Mucosa of gallbladder (tissue), 1 donor: ENCODE measurements at places on chromosomes 7 and 10.
A peak's percentile ranks its signal among the peaks of the same experiment; 100 is the strongest.

DNA sequence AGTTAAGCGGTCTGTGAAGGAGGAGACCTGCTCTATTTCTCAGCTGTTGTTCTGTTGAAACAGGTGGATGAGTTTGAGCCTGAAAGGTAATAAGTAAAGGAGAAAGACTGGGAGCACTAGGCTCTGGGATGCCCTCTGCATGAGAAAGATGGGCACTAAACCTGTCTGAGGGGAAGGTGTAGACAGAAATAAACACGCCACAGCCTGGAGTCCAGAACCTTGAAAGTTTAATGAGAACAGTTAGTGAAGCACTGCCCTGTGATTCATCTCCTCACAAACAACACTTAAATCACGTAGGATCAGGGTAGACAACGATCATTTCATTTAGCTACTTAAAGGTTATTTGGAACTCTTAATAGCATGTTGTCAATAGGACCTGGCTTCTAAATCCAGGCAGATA, 193.1 kb downstream of the PHTF2 start:
- DNase-seq: no peak

GRCh38 chr7:40303996-40304395, 169.2 kb downstream of the SUGCT start:
- no peak for DNase-seq

GRCh38 chr7:45598886-45599520, 24.8 kb downstream of the ADCY1 start:
- DNase-seq: no peak

GRCh38 chr7:74575083-74575784, 82.3 kb upstream of the GTF2I start:
- peak; percentile 23 for DNase-seq

DNA sequence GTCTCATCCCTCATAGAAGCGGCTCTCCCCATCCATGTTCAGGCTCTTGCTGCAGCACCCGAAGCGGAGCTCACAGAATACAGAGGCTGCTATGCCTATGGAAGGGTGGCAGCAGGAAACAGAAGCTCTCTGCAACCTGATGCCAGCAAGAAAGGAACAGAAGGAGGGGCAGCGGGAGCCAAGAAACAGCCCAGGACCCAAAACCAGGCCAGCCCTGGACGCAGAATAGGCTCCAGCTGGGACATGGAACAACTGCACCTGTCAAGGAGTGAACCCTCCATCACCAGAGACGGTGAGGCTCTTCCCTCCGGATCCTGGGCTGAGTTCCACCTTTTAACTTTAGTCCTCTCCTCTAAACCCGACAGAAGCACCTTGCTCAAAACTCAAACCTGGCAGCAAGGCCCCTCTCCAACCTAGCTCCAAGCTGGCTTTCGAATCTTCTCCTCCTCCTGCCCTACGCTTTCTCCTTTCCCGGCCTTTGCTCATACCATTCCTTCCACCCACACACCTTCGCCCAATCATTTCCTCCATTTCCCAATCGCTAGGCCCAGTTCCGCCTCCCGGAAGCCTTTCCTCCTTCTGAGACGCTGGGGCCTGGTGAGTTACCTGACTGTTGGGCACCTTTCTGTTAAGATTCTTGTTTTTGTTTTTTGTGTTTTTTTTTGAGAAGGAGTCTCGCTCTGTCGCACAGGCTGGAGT, 122.8 kb upstream of the ZNF92 start:
- no peak for DNase-seq

DNA sequence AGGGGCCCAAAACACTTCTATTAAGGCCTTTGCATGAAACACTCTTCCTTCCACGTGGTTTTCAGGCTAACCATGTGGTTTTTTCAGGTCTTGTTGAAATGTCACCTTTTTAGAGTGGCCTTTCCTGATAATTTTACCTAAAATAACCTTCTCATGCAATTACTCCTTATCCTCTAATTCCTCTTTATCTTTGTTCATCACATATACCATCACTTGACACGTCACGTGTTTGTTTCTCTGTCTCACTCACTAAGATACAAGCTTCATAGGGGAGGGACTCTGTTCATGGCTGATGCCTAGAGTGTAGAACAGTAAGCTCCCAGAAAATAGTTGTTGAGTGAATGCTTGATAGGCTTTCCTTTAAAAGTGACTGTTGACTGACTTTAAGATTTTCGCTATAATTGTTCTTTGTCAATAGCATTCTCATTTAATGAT, 63.7 kb downstream of the ST7 start:
- no peak for DNase-seq
